M059J (cell line): ENCODE measurements at places on chromosomes 16 and 17. TPM values are rescaled to one million over a fixed set of nuclear protein-coding genes. Genes with fewer than 3 reads are reported as not detected.

DNA sequence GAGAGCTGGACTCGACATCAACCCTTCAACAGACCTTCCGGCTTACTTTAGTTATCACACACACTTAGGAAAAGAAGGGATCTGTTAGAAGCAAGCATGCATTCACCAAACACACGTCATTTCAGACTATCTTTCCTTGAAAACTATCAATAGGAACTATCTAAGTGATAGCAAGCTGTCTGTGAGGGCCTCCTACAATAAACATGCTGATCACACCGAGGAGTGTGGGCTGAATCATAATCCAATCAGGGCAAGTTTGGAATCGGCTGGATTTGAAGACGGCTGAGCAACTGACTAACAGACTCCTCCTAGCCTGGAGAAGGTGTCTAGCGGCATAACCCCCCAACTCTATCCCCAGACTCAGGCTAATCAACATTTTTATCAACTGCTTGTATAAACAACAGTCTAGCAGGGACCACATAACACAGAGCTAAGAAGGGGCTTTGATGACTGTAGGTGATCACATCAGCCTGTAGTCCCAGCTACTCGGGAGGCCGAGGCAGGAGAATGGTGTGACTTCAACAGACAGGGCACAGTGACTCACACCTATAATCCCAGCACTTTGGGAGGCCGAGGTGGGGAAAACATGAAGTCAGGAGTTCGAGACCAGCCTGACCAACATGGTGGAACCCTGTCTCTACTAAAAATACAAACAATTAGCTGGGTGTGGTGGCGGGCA is 14.1 kb downstream of the NXN start:
- no peak for DNase-seq

DNA sequence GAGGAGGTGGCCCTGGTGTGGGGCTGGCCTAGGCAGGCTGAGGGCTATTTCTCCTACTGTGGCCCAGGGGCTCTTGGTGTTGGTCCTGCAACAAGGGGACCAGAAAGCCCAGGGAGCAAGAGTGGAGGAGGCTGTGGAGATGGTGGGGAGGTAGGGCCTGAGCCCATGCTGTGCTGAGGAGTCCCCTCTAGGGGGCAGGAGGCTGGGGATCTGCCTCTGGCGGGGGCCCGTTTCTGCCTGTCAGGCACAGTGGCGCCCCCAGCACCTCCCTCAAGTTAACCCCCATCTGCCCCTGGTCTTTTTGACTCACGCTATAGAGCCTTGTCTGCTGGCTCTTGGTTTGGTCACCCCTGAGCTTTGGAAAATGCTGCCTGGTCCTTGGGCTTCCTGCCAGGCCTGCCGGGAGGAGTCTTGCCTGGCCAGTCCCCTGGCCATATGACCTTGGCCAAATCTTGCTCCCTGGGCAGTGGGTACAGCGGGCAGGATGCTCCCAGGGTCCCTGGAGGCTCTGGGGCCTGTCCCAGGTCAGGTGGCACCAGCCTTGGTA is 5.9 kb downstream of the BAIAP2 start:
- peak; percentile 44 for DNase-seq

DNA sequence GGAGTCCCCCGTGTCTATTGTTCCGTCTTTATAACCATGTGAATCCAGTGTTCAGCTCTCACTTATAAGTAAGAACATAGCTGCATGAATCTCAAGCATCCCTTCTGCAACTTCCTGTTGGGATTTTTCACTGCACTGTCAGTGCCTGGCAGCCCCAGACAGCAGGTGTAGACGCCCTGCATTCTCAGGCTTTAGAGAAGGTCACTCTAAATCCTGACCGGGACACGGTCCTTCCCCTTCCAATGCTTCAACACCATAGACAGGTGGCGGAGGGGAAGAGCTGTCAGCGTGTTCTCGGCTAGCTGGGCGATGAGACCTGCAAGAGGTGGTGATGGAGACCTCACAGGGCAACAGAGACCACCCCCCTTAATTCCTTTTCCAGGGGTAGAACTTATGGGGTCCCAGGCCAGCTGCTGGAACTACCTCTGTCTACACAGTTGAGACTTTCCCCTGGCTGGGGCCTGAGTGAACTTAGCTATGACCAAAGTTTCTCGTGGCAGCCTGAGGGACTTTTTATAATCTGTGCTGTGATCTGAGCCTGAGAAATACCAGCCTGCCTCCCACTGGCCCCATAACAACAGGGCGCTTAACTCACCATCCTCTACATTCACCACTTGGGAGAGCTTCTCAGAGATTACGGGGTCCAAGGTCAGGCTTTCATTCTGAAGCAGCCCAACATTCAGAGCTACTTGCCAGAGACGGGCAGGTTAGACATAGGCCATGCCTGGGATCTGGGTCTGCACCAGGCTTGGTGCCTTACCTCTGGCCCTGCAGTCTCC is 143.2 kb upstream of the TNRC6C start:
- no peak for DNase-seq

The TP53TG3C gene
- not detected in 2 replicates for total RNA-seq

DNA sequence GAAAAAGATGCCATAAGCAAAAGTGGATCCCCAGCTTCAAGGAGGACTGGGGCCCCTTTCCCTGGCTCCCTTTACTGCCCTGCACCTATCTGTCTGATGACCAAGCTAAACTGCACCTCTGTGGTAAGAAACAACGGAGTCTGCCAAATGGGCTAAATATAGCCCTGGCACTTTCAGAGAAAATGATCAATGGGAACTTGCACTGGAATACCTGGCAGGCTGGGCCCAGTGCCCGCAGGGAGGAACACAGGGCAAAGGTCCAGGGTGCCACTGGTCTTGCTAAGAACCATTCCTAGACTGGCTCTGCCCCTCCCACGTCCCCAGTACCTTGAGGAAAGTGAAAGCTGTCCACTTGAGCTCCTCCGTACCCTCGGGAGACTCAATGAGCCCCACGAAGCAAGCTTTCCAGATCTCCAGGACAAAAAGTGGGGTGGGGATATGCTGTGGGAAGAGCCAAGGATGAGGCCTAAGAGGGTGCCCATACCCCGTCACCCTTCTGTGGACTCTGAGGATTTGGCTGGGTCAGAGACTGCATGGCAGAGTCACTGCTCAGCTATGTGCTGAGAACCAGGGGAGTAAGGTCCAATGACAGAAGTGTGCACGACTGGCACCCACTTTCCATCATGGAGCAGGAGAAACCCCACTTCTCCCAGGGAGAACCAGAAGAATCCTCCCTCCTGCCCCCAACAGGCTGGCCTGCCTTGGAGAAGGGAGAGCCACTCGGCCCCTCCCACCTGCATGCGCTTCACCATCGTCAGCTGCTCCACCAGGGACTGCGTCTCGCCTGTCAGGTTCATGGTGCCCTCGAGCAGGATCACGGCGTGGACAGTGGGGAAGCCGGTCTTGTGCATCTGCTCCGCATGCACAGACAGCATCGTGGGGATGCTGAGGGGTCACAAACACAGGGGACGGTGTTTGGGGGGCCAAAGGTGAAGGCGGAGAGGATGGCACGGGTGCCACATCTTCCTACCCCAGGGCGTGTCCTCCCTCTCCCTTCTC is 17.4 kb downstream of the CSF3 start:
- DNase-seq = no peak

DNA sequence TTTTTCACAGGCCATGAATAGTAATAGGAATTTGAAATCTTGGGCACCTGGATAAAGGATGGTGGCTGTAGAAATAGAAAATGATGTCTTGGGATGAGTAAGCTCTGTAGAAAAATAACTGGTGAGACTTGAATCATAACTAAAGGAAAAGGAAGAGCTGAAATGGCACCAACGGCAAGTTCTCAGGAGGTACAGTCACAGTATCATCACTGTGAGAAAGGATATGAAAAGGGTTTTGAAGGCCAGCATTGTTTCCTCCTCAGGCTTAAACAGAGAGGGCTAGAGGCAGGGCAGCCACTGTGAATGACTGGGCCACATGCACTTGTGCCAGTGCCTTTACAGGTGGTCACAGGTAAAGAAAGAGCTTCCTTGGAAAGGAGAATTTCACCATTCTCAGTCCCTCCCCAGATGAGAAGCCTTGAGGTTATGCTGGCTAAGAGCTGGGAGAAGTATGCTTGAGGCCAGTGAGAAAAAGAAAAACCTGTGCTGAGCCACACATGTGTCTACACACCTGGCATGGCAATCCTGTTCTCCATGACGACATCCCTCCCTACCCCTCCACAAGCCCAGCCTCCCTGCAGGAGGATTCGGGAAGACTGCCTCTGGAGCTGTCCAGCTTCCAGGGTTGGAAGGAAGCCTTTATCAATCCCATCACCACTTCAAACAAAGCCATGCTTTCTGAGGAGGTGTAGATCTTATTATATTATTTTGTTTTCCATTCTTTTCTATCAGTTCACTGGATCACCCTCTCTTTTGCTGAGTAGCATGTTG is 3.8 kb upstream of the ANKFN1 start:
- DNase-seq = no peak

DNA sequence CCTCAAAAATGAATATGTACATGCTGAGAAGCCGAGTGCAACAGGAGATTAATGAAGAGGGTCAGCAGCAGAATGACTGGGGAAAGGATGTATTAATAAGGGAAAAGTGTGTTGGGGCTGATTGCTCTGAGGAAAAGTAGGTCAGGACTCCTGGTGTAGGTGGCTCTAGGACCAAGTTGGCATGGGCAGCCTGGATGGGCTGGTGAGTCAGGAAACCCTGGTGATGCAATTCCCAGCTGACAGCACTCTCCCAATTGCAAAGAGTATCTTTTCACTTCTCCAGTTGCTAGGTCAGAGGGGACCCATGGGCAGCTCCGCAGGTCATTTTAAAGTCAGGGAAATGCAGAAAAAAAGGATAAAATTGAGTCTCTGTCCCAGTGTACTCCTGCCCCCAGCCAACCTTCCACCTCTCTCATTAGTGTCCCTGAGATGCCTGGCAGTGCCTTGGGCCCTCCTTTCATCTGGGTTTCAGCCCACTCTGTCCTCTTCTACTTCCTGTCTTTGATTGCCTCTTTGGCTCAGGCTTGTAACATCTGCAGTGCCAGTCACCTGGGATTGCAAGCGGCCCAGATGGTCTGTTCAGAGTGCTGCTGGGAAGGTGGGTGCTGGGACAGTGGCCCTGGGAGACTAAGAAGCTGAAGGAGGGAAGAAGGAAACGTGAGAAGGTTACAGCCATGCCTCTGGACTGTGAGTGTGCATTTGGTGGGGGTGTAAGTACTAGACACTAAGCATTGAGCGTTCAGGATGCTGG is 2177.2 kb downstream of the TP53TG3F start:
- DNase-seq = no peak

GRCh38 chr17:66331038-66331816 is 28.8 kb downstream of the PRKCA start:
- no peak for DNase-seq

- no peak for DNase-seq
Measured at GRCh38 chr17:60328679-60329078, 63.3 kb downstream of the USP32 start.

GRCh38 chr17:7237761-7238419 is 1.4 kb downstream of the PHF23 start:
- DNase-seq = peak; percentile 68

DNA sequence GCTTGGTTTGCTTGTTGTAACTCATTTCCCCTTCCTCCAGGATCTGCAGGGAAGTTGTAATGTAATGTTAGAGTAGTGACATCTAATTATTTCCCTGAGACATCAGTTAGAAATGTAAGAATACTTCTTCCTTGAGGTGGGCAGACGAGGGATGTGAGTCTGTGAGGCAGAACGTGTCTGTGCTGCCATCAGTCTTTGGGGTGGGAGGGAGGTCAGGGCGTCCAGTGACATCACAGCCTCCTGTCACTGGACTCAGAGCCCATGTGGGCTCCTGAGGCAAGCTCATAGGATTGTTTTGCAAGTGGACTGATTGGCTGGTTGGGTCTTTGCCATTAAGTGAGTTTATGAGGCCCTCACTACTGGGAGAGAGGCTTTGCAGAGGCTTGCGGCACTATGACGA is 188.8 kb downstream of the CCDC182 start:
- DNase-seq = no peak

DNA sequence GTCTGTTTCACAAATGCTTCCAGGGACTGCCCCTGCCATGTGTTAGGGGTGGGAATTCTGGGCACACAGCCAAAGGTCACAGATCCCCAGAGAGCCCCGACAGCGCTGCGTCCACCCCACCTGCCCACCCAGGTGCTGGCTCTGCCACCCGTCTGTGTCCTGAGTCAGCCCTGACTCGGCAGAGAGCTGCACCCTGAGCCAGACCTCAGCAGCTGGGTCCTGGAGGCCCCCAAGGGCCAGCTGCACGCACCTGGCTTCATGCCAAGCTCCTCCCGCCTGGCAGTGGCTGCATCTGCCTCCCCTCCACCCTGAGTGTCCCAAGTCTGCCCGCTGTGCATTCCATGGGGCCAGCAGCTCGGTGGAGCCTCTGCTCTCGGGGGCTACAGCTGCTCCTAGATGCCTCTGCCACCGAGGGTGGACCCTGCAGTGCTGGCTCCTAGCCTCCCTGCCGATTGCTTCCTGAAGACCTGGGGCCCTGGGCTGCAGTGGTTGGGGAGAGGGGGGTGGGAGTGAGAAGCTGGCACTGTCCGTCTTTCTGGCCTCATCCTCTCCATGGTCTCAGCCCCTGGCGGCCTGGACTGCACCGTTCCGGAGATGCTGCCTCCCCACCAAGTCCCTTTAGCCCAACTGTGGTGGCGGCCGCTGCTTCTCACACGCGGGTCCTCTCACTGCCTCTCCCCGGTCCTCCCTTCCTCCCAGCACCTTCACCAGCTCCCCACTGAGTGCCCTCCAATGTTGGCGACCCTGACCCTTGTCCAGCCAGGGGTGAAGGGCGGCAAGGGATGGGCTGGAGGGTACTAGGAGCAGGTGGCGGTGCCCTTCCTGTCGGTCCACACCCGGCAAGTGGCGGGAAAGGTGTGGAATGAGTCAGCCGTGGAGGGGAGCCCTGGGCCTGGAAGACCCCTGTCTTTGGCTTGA is 3.0 kb downstream of the SECTM1 start:
- DNase-seq = peak; percentile 59

The NOXO1 gene
- total RNA-seq = not detected in 2 replicates

- peak; percentile 65 for DNase-seq
Measured at GRCh38 chr17:76240461-76241203, at the start of gene RNF157. Gene RNF157, minus strand, starts transcription at chr17:76240493. Its CDS starts 253 bp downstream, at chr17:76240240.

DNA sequence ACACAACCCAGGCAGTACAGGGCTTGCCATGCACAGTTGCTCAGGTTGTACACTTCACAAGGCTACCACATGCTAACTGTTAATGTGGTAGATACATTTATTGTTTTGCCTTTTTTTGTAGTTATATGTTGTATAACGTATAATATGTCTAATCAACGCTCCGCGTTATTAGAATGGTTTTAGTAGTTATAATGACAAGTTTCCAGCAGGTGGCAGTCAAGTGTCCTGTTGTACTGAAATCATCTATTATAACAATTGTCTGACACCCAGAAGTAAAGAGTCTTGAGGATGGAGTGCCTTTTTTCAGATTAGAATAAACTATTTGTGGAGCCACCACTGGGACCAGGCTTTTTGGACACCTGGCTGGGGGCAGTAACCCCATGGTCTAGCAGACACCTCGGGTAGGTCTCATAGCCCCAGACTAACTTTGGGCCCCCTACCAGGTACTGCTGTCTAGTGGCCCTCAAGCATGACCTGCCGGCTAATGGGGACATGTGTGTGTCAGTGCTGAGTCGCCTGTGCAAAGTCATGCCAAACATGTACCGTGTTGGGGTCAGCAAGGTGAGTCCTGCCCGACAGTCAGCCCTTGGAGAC is 32.8 kb downstream of the MYO15A start:
- DNase-seq = peak; percentile 60

DNA sequence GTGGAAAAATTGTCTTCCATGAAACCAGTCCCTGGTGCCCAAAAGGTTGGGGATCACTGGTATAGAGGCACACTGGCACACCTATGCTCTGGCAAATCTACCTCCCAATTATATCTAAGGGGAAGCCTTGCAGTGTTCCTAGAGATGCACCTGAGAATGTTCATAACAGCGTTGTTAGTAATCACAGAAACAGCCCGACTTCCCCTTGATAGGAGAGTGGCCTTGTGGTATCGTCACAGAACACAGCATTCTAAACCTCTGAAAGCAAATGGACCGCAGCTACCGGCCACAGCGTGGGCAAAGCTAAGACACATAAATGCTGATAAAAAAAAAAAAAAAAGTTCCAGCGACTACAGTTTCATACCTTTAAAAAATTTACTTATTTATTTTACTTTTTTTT is 39.1 kb upstream of the ADGRG1 start:
- DNase-seq = no peak
